ENCODE measurements at places on chromosomes 11 and 22.

DNA sequence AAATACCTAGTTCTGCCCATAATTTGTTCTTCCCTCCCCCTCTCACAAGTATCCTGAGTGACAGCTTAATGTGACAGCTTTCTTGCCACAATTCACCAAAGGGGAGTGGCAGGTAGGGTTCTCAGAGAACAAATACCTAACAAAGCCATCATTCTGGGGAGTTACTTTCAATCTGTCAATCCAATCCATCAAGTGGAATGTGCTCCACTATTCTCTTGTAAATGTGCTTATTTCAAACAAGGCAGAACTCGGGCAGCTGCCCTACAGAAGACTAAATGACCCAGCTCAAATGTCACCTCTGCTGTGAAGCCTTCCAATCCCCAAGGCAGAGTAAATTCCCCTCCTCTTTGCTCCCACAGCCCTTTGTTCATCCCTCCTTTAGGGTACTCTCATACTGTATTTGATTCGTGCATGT is 27.8 kb downstream of the LGR4 start:
- no peak for DNase-seq

DNA sequence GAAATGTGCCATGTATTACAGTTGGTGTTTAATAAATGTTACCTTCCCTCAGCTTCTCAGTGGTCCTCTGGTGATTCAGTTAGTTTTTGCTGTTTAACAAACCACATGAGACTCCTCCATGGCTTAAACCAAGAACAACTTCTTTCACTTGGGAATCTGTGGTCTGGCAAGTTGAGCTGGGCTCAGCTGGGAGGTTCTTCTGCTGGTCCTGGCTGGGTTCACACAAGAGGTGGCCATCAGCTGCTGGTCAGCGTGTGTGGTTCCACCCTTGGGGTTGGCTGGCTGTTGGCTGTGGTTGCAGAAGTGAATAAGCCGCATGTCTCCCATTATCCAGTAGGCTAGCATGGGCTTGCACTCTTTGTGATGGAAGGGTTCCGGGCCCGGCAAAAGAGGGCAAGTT is 160.5 kb downstream of the MIAT start:
- DNase-seq: no peak

- no peak for DNase-seq
Measured at GRCh38 chr11:119450590-119451326, 27.8 kb upstream of the THY1 start.

DNA sequence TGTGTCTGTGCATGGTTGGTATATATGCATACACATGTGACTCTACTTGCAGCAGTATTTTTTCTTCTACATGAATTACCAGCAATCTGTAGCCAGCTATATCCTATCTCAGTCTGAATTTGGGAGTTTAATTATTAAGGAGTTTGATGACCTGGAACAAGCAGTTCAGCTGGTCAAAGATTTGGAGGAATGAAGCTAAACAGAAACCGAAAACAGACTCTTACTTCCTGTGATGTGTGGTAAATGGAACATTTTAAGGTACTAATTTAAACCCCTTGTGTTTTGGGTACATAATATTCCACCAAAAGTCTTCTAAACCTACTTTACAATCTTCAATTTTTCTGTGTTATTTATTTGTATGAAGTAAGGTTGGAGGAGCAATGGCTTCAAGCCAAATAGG is 124.4 kb upstream of the PGR start:
- no peak for DNase-seq

DNA sequence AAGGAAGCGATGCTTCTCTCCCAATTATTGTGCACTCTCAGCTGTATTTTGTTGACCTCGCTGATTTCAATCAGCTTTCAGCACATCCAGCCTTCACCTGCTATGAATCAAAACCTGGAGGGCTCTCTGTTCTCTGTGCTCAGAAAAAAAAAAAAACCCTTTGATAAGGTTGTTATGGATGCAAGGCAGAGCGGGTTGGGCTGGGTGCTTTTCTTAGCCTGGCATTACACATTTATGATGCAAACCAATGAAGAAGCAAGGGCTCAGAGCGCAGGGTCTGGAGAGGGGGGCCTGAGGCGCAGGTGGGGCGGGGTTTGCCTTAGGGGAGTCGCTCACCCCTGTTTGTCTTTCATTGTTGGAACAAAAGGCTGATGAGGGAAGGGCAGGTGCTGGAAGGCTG is 86.0 kb upstream of the CADM1 start:
- DNase-seq: no peak

DNA sequence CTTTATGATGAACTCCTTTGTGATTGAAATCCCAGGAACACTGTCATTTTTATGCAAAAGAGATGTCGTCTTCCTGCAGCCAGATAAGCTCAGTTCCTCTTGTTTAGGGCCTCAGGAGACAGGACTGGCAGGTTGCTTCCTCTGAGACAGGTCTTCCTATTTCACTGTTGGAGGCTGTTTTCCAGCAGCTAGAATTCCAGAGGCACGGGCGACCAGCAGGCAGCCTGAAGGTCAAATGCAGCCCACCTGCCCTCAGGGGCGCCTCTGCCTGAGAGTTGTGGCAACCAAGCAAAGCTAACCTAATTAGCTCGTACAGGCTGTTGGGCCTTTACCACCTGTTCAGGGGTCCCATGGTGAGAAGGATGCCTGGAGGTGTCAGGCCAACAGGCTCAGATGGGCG is 22.3 kb downstream of the SLC6A5 start:
- no peak for DNase-seq

All from GF-D8 (cell line).